ENCODE measurements at places on chromosomes 11 and 22.

GRCh38 chr11:60786811-60787567, 1.9 kb downstream of the MS4A10 start:
- DNase-seq: no peak

DNA sequence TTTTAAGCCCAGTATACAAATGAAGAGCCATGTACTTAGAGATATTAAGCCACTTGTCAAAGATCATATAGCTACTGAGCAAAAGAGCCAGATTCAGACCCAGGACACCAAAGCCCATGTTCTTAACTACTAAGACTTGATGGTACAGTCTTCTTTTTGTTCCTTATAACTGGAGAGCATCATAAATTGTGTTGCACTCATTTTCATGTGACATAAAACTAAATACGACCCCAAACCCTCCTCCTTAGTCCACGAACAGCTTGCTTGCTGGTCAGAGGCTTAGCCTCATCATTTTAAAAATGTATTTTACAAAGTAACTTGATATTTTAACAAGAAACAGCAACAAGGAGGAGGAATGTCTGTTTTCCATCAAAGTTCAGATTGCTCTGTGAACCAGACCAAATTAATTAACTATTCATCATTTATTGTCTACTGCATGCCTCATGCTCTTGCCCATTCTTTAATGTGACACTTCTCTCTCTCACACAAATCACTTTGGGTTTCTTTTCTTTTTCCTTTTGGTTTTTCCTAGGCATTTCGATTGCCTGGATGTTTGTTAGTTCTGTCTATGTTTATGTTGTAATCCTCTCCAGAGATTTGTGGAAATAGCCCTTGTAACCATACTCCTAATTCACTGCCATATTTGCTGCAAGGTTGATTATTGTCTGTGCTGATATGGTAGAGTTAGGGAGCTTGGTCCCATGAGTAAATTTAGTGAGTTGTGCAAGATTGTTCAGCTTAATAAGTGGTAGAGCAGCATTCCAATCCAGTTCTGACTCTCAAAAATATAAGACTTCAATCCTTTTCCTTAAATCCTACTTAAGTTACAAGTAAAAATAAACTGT, 8.4 kb upstream of the ARHGAP20 start:
- no peak for DNase-seq

DNA sequence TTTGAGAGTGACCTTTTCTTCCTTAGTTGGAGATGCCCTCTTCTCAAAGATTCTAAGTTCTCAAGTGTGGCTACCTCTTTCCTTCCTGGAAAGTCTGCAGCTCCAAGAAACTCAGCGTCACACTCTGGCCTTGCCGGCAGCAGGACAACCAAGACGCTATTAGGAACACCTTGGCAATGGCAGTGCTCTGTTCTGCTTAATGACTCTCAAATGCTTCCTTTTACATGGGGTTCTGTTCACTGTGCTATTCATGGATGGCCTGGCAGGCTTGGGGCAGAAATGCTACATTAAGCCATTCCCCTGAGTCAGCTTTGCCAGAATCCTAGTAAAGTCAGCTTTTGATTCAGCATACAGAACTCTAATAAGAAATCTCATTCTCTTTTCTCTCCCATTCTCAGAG, 25.9 kb downstream of the LARGE2 start:
- DNase-seq: no peak

DNA sequence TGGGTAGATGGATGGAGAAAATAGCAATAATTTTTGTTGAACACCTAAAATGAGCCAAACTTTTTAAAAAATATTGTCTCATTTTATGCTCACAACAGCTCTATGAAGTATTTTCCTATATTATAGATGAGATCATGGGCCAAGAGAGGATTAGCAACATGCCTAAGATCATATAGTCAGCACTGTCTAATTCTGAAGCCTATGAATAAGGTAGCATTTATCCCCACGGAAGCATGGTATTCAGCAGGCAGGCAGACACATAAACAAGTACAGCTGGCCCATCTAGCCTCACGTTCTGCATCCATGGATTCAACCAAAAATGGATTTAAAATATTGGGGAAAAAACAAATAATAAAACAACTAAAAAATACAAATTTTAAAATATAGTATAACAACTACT, 21.9 kb upstream of the RAB30 start:
- no peak for DNase-seq

GRCh38 chr22:36463783-36464184, 17.7 kb downstream of the TXN2 start:
- no peak for DNase-seq

DNA sequence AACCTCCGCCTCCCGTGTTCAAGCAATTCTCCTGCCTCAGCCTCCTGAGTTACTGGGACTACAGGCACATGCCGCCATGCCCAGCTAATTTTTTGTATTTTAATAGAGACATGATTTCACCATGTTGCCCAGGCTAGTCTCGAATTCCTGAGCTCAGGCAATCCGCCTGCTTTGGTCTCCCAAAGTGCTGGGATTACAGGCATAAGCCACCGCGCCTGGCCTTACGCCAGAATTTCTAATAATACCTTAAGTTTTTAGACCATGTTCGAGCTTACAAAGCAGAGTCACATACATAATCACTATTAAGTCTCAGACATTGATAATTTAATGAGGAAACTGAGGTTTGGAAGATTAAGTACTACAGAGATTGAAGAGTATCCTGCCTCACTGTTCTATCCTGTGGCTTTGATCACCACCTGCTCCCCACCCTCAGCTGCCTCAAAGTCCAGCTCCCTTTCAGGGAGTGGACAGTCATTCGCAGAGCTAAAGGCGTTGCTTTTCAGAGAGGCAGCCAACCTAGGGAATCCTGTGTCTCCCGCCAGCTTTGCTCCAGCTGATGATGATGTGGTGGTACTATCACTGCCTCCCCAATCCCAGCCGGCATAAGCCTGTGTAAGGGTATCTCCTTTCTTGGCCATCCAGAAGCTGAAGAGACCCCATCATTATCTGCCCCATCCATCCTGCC, 7.7 kb downstream of the UBASH3B start:
- DNase-seq: no peak

DNA sequence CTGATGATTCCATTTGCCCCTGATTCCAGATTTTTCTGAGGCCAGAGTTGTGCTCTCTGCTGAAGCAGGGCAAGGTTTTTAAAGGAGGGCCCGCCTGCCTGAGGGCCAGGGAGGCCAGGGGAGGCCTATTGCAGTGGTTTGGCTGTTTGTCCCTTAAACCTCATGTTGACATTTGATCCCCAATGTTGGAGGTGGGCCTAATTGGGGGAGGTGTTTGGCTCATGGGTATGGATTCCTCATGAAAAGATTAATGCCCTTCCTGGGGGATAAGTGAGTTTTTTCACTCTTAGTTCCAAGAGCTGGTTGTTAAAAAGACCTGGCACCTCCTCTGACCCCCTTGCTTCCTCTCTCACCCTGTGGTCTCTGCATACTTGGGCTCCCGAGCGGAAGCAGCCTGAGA, 9.2 kb downstream of the GAL3ST3 start:
- DNase-seq: no peak

- DNase-seq: no peak
These were observed 35.8 kb upstream of the SLN start for GRCh38 chr11:107747622-107748021.

DNA sequence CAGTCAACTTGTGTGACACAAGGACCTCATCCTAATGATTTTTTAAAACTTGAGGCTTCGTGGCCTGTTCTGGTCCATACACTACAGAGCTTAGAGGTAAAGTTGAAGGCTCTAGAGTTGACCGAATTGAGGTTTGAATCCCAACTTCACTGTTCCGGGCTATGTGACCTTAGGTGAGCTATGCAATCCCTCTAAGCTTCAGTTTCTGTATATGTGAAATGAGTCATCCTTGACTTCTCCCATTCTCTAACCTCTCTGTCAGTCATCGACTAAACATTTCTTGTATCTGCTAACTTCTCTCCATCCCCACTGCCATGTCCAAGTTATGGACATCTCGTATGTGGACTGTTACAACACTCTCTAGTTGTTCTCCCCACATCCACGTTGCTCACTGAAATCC, 178.2 kb upstream of the TMEM45B start:
- DNase-seq: no peak

GRCh38 chr22:44378380-44378779, 65.6 kb upstream of the SHISAL1 start:
- no peak for DNase-seq

DNA sequence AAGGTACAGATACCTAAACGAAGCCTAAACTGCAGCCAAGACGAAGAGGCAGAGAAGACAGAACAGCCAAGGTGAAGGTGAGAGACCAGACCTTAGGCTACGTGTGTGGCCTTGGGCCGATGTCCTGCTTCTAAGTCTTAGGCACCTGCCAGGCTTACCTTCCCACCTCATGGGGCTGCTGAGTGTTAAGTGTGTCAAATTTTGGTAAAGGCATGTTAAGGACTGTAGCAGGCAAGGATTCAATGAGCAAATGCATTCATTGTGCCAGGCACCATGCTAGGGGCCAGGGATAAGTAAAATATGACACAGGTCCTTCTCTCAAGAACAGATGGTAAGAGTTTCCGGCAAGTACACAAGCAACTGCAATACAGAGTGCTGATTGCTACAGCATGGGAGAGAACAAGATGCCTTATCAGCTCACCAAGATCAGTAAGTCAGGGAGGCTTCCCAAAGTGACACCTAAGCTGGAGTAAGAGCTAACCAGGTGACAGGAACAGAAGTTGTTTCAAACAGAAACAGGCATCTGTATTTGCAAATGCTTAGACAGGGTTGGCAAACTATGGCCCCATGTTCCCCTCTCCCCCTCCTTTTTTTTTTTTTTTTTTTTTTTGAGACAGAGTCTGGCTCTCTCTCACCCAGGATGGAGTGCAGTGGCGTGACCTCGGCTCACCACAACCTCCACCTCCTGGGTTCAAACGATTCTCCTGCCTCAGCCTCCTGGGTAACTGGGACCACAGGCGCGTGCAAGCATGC, 46.7 kb downstream of the CLTCL1 start:
- DNase-seq: no peak

GRCh38 chr22:37870273-37870672, 21.1 kb downstream of the EIF3L start:
- DNase-seq: no peak

- no peak for DNase-seq
These were observed 12.7 kb upstream of the SESN3 start for GRCh38 chr11:95243673-95244072.

DNA sequence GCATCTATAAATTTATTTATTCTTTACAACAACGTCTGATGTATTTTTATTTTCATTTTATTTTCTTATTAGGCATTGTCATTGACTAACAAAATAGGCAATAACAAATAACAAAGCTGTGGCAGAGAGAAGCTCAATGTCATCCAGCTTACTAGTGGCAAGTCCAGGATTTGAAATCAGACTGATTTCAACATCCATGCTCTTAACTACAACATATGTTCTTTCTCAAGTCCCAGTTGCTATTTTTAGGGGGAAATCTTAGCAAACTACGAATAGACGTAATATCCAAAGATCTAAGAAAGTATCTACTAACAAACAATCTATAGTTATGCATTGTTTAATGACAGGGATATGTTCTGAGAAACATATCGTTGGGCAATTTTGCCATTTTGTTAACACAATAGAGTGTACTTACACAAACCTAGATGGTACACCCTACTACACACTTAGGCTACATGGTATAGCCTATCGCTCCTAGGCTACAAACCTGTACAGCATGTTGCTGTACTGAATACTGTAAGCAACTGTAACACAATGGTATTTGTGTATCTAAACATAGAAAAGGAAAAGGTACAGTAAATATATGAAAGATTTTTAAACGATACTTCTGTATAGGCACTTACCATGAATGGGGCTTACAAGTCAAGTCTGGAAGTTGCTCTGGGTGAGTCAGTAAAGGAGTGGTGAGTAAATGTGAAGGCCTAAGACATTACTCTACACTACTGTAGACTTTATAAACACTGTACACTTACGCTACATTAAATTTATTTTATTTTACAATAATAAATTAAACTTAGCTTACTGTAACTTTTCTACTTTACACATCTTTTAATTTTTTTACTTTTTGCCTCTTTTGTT, 151.3 kb downstream of the DLG2 start:
- DNase-seq: no peak

DNA sequence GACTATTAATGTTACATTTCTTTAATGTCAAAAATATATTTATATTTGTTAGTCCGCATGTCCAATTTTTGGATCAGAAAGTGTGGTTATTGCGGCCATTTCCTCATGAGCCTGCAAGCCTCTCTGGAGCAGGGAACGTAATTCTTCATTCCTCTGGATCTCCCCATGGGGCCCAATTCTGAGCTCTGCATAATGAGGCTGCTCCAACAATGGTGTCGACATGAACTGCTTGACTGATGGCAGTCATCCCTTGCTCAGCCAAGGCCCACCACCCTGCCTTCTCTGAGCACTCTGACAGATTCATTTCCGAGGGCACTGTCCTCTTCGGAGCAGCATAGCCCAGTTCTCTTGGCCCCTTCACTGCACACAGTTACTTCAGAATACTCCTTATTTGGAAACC, 3.1 kb upstream of the HEPACAM start:
- DNase-seq: no peak

- DNase-seq: no peak
These were observed 4.3 kb upstream of the APOL6 start for GRCh38 chr22:35643991-35644390.

GRCh38 chr22:41052661-41053490, 39.5 kb upstream of the EP300 start:
- no peak for DNase-seq

DNA sequence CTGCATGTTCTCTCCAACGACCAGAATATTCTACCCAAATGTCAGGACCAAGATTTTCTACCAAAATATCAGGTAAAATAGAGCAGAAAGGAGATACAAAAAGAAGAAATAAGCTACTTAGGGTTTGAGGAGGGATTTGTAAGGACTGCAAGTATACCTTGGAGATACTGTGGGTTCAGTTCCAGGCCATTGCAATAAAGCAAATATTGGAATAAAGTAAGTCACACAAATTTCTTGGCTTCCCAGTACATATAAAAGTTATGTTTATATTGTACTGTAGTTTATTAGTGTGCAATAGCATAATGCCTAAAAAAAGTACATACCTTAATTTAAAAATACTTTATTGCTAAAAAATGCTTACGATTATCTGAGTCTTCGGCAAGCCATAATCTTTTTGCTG, 34.1 kb downstream of the CCDC15 start:
- no peak for DNase-seq

Data from GM19239 (cell line).